ENCODE measurements at places on chromosomes 6 and 20.

DNA sequence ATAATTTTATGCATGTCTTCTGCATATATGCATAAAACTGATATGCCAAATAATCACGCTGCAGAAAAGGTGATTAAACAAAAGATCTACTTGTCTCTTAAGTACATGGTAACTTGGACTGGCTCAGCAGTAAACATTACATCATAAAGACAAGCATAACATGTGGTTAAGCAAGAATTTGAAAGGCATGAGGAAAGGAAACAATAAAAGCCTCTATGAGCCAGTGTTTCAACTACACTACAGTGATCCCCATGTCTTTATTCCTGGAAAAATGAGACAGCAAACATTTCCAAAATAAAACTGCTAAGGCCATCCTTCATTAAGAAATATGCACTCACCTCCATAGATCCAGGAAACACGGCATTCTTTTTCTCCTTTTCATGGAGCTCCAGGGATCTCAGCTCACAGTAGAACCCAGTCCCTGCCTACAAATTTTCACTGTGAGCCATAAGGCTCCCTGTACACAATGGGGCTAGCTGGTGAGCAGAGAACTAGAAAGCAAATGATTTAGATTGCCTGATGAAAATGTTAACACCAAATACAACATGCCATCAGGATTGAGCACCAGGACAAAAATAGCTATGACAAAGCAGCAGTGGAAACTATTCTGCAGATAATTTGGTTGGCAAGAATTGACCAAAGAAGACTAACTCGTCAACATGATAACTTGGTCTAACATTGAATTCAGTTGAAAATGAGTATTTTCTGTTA lies 156.1 kb downstream of the COL21A1 start:
- no peak for DNase-seq

GRCh38 chr6:56528412-56528841 lies 114.3 kb downstream of the DST start:
- DNase-seq: no peak

DNA sequence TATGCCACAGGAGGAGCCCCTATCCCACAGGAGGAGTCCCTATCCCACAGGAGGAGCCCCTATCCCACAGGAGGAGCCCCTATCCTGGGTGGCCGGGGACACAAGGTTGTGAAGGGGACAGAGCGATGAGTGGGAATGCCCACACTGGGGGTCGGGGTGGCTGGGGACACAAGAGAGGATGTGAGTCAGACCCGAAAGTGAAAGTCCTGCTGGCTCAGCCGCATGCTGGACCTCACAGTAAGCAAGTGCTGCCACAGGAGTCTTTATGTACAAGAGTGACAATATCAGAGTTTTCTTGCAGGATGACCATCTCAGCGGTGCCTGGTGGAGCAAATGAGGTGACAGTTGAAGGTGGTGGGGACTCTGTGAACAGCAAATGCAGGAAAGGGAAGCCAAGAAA lies 93.7 kb downstream of the PSMB1 start:
- no peak for DNase-seq

GRCh38 chr6:47446669-47447330 lies 30.8 kb upstream of the CD2AP start:
- DNase-seq: no peak

DNA sequence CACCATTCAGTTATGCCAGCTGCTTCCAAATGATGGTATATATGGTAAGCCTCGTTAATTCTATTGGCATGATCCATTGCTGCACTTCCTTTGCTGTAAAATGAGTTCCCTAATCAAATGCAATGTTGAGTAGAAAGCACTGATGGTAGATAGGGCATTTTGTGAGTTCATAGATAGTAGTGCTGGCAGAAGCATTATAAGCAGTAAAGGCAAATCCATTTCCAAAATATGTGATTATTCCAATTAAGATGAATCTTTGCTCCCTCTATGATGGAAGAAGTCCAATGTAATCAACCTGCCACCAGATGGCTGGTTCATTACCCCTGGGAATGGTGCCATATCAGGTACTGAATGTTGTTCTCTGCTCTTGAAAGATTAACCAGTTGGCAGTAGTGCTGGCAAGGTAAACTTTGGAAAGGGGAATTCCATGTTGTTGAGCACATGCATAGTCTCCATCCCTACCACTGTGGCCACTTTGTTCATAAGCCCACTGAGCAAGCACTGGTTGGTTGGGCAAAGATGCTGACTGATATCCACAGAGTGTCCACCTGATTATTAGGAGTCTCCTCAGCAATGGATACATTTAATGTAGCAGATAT lies 5.6 kb upstream of the TBPL1 start:
- DNase-seq: no peak

GRCh38 chr20:1633535-1633934 lies 13.7 kb upstream of the SIRPB1 start:
- DNase-seq: no peak

GRCh38 chr6:81900616-81901015 lies 148.1 kb upstream of the TENT5A start:
- no peak for DNase-seq

DNA sequence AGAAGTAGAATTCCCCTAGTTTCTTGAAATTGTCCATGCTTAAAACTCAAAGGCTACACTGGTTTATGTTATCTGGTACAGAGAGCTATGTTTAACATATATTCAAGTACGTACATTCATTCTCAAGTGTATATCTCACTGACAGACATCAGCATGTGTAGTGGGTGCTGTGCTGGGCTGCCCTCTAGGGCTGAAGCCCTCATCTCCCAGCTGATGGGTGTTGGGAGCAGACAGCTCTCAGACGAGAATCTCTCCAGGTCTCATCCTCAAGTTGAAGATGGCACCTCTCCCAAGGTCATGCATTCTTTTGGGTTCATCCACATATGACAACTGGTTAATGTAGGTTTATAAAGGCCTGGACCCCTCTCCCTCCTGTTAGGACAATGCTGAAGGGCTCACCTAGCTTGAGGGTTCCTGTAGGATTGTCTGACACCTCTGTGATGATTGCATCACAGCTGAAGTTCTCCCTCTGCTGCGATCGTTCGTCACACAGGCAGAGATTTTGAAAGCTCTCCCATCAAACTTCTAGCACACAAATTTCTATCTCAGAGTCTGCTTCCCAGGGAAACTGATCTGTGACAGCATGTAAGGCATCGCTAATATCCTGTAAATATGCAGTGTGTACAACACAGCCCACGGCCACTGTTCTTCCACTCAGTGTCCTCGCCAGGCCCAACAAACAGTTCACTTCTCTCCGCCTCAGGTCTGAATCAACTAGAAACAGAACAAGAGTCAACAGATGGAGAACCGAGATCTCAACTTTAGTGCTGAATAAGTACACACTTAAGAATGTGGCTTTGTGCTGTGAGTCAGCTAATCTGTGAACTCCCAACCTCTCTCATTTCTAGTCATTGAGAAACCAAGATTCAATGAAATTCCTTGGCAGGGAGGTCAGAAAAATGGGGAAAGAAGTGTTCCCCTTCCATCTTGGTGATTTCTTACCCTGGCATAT lies 43.2 kb downstream of the PREP start:
- DNase-seq: no peak

GRCh38 chr20:38939686-38940085 lies 13.5 kb downstream of the FAM83D start:
- no peak for DNase-seq

GRCh38 chr6:88910922-88911778 lies 52.3 kb downstream of the RNGTT start:
- no peak for DNase-seq

All from left hindlimb (tissue), 1 donor.